ENCODE measurements at places on chromosomes 16 and 17.

DNA sequence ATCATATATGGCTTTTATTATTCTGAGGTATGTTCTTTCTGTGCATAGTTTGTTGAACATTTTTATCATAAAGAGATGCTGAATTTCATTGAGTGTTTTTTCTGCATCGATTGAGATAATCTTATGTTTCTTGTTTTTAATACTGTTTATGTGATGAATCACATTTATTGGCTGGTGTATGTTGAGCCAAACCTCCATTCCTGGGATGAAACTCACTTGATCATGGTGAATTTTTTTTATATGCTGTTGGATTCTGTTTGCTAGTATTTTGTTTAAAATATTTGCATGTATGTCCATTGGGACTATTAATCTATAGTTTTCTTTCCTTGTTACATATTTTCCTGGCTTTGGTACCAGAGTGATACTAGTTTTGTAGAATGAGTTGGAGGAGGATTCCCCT lies 500.2 kb downstream of the CDH11 start:
- DNase-seq: no peak

DNA sequence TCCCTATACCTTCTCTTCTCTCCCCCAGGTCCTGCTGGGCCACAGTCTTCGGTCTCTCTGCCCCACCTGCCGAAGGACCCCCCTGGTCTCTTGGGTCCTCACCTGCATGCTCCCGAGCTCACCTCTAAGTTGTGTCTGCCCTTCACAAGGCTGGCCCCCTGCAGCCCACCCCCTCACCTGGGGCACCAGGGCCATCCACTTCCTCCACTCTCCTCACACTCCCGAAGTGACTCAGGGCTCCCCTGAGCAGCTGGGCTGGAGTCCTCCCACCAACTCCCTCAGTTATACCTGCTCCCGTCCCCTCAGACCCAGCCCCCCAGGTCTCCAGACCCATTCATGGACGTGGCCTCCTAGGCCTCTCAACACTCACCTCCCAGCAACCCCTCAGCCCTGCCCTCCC lies 822.0 kb downstream of the KCNJ18 start:
- DNase-seq: no peak

GRCh38 chr16:75789237-75789636 lies 62.9 kb upstream of the CPHXL start:
- DNase-seq: no peak

- DNase-seq: no peak
These were observed 90.5 kb downstream of the TNFRSF13B start for GRCh38 chr17:16881239-16881924.

DNA sequence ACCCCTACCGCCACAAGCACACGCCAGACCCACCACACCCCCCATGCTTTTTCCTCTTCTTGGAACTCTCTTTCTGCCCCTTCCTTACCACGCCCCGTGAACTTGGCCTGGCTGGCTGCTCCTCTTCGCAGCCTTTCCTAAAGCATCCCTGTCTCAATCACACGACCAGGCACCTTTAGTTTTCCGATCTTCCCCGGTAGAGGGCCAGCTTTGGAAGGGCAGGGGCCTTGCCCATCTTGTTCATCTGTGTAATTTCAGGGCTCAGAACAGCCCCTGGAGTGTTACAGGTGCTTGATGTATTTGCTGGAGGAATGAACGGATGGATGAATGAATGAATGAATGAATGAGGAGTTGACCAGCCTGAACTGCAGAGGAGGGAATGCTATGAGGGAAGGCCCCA lies 3.7 kb downstream of the SPPL2C start:
- DNase-seq: no peak

- no peak for DNase-seq
These were observed 949 bp upstream of the GSPT1 start for GRCh38 chr16:11916524-11917285.

GRCh38 chr17:53516636-53517035 lies 306.1 kb upstream of the KIF2B start:
- no peak for DNase-seq

DNA sequence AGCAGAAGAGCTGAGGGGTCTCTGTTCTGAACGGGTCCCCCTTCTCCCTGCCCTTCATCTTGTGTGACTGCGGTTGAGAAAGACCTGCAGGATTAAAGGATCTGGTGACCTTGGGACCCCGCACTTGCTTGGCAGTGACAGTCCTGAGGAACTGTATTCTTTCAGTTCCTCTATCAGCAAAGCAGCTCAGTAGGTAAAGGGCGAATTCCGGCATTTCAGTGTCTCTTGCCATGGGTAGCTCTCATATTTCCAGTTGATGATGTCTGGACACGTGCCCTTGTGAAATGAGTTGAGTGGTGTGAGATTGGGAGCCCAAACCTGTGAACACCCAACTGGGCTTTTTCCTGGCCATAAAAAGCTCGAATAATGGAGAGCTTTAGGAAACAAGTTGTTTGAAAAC lies 135.7 kb downstream of the PRKCA start:
- DNase-seq: no peak

DNA sequence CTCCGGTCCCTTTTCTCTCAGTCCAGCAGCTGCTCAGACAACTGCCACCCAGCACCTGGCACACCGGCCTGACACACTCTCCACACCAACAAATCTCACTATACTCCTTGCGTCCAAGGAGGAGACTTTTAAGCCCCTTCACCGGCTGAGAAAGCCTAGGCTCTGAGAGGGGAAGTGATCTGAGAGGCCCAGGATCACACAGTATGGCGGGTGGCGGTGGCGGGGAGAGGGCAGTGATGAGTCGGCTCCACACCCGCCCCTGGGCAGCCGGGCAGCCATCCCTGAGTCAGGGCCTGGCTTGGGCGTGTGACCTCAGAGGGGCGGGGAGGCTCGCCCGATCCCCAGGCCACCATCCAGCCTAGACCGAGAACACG lies 569 bp downstream of the FLII start:
- DNase-seq: peak; percentile 65

DNA sequence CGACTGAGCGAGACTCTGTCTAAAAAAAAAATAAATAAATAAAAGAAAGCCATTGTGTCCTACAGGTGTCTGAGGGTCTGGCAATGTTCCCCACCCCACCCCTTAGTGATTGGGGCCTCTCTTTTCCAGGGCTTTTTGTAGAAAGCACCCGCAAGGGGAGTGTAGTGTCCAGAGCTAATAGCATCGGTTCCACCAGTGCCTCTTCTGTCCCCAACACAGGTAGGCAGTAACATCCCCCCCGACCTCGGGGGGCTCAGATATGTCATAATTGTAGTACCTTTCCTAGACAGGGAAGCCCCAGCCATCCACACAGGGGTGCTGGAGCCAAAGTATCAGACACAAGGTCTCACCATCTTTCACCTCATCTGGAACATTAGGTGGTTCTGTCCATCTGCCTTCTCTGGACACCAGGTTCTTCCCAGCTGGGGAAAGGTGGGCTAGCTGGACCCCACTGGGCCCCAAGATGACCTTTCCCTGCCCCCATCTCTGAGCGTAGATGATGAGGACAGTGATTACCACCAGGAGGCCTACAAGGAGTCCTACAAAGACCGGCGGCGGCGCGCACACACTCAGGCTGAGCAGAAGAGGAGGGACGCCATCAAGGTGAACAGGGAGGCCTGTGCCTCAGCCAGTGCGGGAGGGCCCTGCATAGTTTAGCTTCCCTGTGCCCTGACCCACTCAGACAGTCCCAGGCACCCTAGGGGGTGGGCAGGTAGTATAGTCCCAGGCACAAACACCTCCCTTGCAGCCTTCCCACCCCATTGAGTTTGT lies 1.6 kb downstream of the MLX start:
- DNase-seq: no peak

DNA sequence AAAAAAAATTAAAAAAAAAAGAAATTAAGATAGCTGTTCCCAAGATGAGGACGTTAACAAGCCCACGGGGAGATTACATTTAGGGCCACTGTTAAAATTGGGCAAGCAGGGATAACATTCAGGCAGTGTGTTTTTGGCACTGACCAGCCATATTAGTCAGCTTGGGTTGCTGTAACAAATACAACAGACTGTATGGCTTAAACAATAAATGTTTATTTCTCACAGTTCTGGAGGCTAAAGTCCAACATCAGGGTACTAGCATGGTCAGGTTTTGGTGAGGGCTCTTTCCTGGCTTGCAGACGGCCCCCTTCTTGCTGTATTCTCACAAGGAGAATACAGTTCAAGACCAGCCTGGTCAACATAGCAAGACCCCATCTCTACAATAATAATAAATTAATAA lies 31.3 kb downstream of the ARSG start:
- no peak for DNase-seq

DNA sequence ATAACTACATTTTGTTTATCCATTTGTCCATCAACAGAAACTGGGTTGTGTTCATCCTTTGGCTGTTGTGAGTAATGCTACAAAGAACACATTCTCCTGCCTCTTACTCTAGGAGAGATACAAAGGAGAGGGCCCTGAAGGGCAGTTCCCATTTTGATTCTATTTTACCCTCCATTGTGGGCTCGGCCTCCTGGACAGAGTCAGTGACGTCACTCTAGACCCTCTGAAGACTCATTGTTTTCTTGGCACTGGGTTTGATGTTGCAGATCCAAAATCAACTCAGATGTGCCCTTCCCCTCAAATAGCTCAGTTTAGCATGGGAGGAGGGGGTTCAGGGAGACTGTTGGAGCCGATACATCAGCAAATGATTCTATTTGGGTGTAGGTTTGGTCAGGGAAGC lies 280.9 kb downstream of the UTP18 start:
- DNase-seq: no peak

- no peak for DNase-seq
These were observed 28.2 kb downstream of the ST3GAL2 start for GRCh38 chr16:70410734-70411133.

DNA sequence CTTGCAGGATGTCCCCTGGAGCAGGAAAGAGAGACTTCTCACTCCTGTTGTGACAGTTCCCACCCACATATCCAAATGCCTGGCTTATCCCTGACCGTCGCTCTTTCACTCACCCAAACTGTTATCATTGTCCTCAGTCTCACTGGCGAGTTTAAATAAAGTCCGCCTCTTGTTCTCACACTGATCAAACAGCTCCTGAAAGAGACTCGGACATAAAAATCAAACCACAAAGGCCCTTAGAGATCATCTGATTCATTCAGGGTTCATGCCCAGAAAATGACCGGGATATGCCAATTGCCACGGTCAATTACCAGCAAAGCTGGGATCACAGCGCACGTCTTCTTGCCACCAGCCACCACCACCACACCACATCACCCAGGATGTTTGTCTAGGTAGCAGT lies 19.9 kb downstream of the GGA3 start:
- no peak for DNase-seq

DNA sequence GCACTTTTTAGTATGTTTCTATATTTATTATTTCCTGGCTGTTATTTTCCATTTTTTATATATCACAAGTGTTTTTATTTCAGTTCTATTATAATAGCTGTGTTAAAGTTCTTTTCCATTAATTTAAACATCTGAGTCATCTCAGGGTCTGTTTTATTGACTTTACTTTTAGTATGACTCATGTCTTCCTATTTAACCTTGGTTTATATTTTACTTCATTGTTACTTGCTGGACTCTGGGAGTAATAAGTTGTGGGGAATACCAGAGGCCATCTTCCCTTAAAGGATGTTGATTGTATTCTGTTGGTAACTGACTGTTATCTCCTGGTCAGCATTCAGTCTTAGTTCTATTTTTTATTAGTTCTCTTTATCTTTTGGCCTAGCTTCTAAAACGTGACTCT lies 1508.2 kb downstream of the CDH11 start:
- DNase-seq: no peak

GRCh38 chr17:49576917-49577649 lies 1.4 kb downstream of the NXPH3 start:
- no peak for DNase-seq

GRCh38 chr16:1331712-1332617 lies 1.5 kb upstream of the BAIAP3 start:
- peak; percentile 38 for DNase-seq
